ENCODE measurements at places on chromosomes 3 and 15. TPM values are rescaled to one million over a fixed set of nuclear protein-coding genes. Genes with fewer than 3 reads are reported as not detected.

- H3K4me1 ChIP-seq = no peaks in the 10 kb centered on the region
- no peaks in the 10 kb centered on the region for H3K36me3 ChIP-seq
- no peak for DNase-seq
- H3K27ac ChIP-seq = no peak overlapping the region
- no peaks in the 10 kb centered on the region for H3K27me3 ChIP-seq
Measured at GRCh38 chr15:29651476-29652233, 170.6 kb downstream of the TJP1 start.

DNA sequence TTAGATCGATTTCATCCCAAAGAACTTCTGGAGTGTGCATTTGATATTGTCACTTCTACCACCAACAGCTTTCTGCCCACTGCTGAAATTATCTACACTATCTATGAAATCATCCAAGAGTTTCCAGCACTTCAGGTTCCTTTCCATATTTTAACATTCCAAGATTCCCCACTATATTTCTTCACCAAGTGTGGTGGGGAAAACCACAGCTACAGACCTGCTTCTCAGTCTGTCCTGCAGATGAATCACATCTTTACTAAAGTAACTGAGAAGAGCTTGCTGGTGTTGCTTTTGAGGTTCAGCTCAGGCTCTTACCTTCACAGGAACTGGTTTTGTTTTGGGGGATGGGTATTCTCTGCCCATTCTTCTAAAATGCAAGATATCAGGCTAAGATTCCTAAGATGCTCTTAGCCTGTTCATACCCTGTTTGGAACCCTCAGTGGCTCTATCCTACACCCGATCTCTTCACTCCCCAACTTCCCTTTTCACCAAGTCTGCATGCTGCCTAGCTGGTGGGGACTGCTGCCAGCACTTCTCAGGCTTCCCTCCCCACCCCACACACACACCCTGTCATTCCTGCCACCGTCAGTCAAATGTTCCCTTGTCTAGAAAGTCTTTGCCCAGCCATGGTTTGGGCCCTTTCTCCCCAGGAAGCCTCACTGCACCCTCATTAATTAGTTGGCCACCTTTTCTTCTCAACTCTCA, 30.8 kb downstream of the SRP14 start:
- no peak overlapping the region for H3K27ac ChIP-seq
- H3K4me3 ChIP-seq = no peak overlapping the region
- DNase-seq = no peak
- H3K36me3 ChIP-seq = peaks cover 7% of the 10 kb centered on the region
- H3K27me3 ChIP-seq = no peaks in the 10 kb centered on the region
- no peaks in the 10 kb centered on the region for H3K4me1 ChIP-seq

Gene FETUB
- not detected for total RNA-seq

GRCh38 chr3:190826018-190826417, 36.5 kb downstream of the GMNC start:
- H3K27me3 ChIP-seq = no peaks in the 10 kb centered on the region
- no peak for DNase-seq
- no peak overlapping the region for H3K4me3 ChIP-seq
- H3K36me3 ChIP-seq = no peaks in the 10 kb centered on the region

Gene CLDN16
- total RNA-seq = not detected

DNA sequence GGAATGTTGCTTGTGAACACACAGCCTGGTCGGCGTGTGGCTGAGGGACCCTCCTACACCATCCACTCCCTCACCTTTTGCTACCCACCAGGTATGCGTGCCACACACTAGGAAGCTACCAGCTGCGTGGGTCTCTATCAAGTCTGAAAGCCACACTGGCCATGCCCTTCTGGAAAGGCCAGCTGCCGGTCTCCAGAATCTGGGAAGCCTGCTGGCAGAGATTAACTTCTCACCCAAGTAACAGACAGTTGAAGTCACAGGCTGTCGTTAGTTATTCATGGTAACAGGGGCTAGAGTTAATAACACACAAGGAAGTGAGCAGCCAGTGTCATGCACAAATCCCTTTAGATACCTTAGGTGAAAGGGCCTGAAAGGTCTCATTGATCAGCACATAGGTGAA, 48.1 kb downstream of the SUSD5 start:
- H3K27ac ChIP-seq = no peak overlapping the region
- no peaks in the 10 kb centered on the region for H3K27me3 ChIP-seq
- no peaks in the 10 kb centered on the region for H3K36me3 ChIP-seq
- no peaks in the 10 kb centered on the region for H3K4me1 ChIP-seq
- no peak overlapping the region for H3K4me3 ChIP-seq

DNA sequence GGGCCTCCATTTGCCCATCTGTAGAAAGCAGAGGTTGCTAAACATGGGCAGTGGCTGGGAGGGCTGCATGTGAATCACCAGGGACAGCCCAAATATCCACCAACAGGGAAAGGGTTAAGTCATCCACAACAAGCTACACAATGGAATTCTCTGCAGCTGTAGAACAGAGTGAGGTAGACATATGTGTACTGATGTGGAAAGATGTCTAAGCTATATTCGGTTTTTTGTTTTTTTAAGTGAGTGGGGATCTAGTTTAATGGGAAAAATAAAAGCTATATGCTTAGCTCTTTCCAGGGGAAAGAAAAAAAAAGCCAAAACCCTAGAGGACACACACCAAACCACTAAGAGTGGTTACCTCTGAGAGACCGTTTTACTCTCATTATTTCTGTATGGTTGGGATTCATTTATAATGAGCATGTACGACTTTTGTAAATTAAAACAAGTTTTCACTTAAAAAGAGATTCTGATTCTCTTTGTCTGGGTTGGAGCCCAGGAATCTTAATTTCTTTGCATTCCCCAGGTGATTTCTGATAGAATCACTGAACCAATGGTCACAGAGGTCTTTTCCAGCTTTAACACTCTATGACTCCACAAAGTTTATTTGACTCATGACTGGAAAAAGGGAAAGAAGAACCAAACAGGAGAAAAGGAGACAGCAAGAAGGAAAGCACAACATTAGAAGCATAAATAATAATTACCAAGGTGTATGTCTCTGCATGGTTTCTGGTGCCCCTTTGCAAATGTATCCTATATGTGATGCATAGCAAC, 19.1 kb downstream of the CRABP1 start:
- H3K27ac ChIP-seq = no peak overlapping the region
- H3K4me1 ChIP-seq = no peaks in the 10 kb centered on the region
- H3K27me3 ChIP-seq = no peaks in the 10 kb centered on the region
- no peak for DNase-seq

Gene LXN
- 4.7 TPM for total RNA-seq

GRCh38 chr3:58799271-58799670, 132.7 kb upstream of the FAM3D start:
- H3K4me3 ChIP-seq = no peak overlapping the region
- H3K4me1 ChIP-seq = no peaks in the 10 kb centered on the region
- no peaks in the 10 kb centered on the region for H3K36me3 ChIP-seq

- H3K27ac ChIP-seq = no peak overlapping the region
- no peak overlapping the region for H3K4me3 ChIP-seq
- no peaks in the 10 kb centered on the region for H3K4me1 ChIP-seq
- H3K36me3 ChIP-seq = no peaks in the 10 kb centered on the region
Measured at GRCh38 chr3:50819882-50820281, 145.2 kb downstream of the DOCK3 start.

- H3K27ac ChIP-seq = no peak overlapping the region
- no peaks in the 10 kb centered on the region for H3K4me1 ChIP-seq
- no peaks in the 10 kb centered on the region for H3K27me3 ChIP-seq
- DNase-seq = no peak
- no peaks in the 10 kb centered on the region for H3K36me3 ChIP-seq
Measured at GRCh38 chr15:39461536-39462130, 119.2 kb upstream of the THBS1 start.

Gene PP2D1
- not detected for total RNA-seq

GRCh38 chr3:106759731-106760130, 617.5 kb upstream of the CCDC54 start:
- DNase-seq = no peak
- no peak overlapping the region for H3K4me3 ChIP-seq
- no peaks in the 10 kb centered on the region for H3K36me3 ChIP-seq
- no peaks in the 10 kb centered on the region for H3K4me1 ChIP-seq
- H3K27ac ChIP-seq = no peak overlapping the region

Gene FAM98B
- total RNA-seq = 56.7 TPM

- no peaks in the 10 kb centered on the region for H3K4me1 ChIP-seq
- H3K27me3 ChIP-seq = no peaks in the 10 kb centered on the region
- H3K36me3 ChIP-seq = no peaks in the 10 kb centered on the region
- H3K27ac ChIP-seq = no peak overlapping the region
Measured at GRCh38 chr15:67915461-67916374, 75.9 kb upstream of the RNU6-1 start.

- DNase-seq = no peak
- no peak overlapping the region for H3K4me3 ChIP-seq
- peaks cover 14% of the 10 kb centered on the region for H3K4me1 ChIP-seq
- H3K36me3 ChIP-seq = no peaks in the 10 kb centered on the region
- H3K27ac ChIP-seq = no peak overlapping the region
Measured at GRCh38 chr3:115790759-115791158, 167.4 kb downstream of the GAP43 start.

Gene ATP13A5
- total RNA-seq = not detected

DNA sequence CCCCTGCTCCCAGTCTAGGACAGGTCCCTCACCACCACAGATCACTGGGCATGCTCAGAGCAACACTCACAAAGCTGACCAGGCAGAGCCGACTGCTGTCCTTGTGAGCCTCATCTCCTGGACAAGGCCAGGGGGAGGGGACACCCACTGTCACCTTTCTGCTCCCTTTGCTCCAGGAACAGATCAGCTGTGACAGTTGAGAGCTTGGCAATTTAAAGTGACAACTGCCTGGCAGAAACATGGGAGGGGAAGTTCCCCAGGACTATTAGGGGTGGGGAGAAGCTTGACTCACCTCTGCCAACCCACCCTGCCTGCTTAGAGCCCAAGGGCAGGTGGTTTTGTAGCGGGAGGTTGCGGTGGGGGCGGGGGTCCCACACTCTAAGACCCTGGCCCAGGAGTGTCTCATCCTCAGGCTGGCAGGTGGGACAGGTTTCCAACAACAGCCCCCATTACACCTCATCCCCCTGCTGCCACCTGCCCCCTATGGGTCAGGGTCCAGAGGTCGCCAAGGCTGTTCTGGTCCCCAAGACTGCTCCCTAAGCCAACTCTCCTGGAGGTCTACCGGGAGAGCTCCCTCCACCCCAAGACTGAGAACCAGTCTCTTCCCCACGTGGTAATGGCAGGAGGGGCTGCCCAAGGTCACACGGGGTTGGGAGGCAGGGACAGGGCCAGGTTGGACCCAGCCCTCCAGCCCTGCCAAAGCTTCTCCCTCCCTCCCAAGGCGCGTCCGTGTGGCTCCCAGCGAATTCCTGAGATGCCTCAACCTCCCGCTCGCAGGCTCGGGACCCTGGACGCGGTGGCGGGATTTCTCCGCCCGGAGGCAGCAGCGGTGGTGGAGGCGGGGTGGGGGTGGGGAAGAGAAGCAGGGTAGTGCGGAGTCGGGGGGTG, 80.4 kb downstream of the IQSEC1 start:
- no peak overlapping the region for H3K27ac ChIP-seq
- H3K4me1 ChIP-seq = peaks cover 48% of the 10 kb centered on the region
- no peaks in the 10 kb centered on the region for H3K27me3 ChIP-seq
- no peak for DNase-seq

Gene SAMD7
- total RNA-seq = not detected

GRCh38 chr3:110126065-110126464, 788.7 kb upstream of the DPPA4 start:
- no peak overlapping the region for H3K4me3 ChIP-seq
- H3K4me1 ChIP-seq = no peaks in the 10 kb centered on the region
- no peak overlapping the region for H3K27ac ChIP-seq
- no peaks in the 10 kb centered on the region for H3K27me3 ChIP-seq

DNA sequence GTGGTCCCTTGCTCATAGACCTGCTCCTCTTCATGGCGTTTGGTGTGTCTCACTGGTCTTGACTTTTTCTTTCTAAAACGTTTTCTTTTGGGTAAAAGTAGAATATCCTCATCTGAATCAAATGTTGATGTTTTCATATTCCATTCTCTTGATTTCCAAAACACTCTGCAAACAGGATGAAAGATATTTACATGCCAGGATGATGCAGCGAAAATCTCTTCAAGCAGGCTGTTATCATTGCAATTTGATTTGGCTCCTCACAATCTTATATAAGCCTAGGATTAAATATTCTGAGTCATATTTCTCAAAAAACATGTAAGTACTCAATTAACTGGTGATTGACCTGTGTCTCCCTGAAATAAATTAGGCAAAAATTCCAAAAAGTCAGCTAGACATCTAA, 10.1 kb downstream of the PP2D1 start:
- H3K4me1 ChIP-seq = no peaks in the 10 kb centered on the region
- DNase-seq = no peak
- H3K4me3 ChIP-seq = no peak overlapping the region
- no peaks in the 10 kb centered on the region for H3K27me3 ChIP-seq
- H3K36me3 ChIP-seq = no peaks in the 10 kb centered on the region

DNA sequence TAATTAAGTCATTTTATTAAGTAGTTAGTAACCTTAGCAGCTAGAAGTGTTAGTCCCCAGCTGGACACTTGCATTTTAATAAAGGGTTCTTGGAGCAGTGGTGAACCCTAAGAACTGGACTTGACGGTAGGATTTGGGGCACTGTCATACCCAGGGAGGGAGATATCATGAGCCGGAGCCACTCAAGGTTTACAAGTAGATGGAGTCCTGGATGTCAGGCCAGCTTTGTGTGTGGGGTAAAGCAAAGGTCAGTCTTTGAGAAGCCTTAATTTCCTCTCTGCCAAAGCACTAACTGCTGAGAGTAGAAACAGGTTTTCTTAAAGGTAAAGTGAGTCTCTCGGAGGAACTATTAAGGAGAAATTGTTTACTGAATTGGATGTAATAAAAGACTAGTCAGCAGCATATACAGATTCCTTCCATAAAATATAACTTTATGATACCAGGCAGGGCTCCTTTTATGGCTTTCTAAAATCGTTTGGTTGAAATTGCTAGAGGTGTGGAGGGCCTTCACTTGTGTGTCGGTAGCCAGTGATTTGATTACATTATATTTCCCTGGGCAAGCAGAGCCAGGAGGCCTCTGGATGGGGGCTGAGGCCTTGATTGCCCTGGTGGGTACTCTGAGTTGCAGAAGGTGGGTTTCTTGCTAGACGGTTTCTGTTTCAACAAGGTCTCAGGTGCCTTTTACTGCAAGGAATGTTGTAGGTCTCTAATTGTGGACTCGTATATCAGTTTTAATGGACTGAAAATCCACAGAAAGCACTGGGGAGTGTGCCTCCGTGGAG, 23.1 kb downstream of the SQOR start:
- H3K27ac ChIP-seq = no peak overlapping the region
- H3K27me3 ChIP-seq = no peaks in the 10 kb centered on the region
- H3K4me3 ChIP-seq = no peak overlapping the region
- H3K36me3 ChIP-seq = peaks cover 26% of the 10 kb centered on the region

Gene CTNNB1
- 156 TPM for total RNA-seq

Gene SLC6A20
- total RNA-seq = not detected

GRCh38 chr15:29018995-29019976, 133.5 kb downstream of the APBA2 start:
- no peak overlapping the region for H3K27ac ChIP-seq
- no peaks in the 10 kb centered on the region for H3K27me3 ChIP-seq
- no peak for DNase-seq
- H3K4me3 ChIP-seq = no peak overlapping the region
- peaks cover 3% of the 10 kb centered on the region for H3K4me1 ChIP-seq
- H3K36me3 ChIP-seq = peaks cover 6% of the 10 kb centered on the region

GRCh38 chr15:33533197-33533596, 222.4 kb downstream of the RYR3 start:
- no peak for DNase-seq
- H3K27me3 ChIP-seq = no peaks in the 10 kb centered on the region
- no peaks in the 10 kb centered on the region for H3K36me3 ChIP-seq
- no peaks in the 10 kb centered on the region for H3K4me1 ChIP-seq

- H3K36me3 ChIP-seq = no peaks in the 10 kb centered on the region
- no peak for DNase-seq
Measured at GRCh38 chr3:197446700-197447056, 109.1 kb downstream of the BDH1 start.

All from CD8-positive, alpha-beta memory T cell (primary cell).